Non-pigmented ciliary epithelial cell (primary cell): ENCODE measurements at places on chromosomes 7 and 10.

DNA sequence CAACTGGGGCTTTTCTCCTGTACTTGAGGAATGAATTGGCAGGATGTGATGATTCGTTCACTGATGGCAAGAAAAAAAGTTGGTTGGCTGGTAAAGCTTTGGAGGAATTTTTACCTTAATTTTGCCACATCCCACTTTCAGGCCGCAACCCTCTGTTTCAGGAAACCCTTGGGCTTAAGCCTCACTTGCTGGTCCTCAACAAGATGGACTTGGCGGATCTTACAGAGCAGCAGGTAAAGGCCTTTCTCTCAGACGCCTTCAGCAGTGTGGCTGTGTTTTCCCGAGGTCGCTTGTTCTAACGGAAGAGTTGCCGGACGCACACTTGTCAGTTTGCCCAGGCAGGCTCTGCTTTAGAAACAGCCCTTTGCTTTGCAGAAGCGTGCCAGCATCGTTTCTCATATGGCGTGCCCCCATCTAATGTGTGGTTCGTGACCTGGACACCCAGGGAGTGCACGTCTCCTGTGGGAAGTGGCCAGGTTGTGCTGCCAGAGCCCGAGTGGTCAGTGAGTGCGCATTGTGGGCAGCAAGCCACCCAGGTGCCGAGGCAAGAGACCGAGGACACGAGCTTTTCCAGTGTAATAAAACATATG is 2.2 kb downstream of the MTG1 start:
- DNase-seq: no peak

- DNase-seq: no peak
Measured at GRCh38 chr10:69994262-69994661, 58.4 kb upstream of the MACROH2A2 start.

DNA sequence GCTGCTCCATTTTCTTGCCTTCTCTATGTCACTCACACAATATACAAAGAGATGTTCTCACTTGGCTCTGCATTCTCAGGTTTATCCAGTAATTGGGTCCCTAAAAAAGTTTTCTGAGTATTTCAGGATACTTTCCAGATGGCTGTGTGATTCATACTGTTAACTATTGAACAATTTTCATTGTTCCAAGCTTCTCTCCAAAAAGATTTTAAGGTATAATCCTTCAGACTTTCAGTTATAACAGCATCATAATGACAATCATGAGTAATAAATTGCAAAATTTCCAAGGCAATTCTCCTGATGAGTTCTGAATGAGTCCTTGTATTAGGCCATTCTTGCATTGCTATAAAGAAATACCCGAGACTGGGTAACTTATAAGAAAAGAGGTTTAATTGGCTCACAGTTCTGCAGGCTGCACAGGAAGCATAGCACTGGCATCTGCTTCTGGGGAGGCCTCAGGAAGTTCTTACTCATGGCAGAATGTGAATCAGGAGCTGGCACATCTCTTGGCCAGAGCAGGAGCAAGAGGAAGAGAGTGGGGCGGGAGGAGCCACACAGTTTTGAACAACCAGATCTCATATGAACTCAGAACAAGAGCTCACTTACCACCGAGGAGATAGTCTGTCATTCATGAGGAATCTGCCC is 148.1 kb downstream of the SLC16A9 start:
- DNase-seq: no peak

DNA sequence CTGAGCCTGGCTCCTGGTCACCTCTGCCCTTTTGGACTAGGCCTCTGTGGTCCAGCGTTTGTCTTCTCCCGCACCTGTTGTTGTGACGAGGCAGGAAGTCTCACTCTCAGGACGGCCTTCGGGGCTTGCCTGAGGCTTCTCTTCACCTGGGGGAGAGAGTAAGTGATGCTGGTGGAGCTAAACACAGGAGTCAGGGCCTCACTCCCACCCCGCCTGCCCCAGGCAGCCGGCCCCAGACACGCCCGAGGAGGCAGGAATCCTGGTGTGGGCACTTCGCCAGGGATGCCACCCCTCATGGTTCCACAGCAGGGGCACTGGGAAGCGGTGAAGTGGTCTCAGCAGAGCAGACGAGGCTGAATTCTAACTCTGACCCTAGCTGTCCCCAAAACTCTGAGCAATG is 42.4 kb downstream of the IL2RA start:
- DNase-seq: no peak

- no peak for DNase-seq
Measured at GRCh38 chr7:42198974-42199668, 37.9 kb downstream of the GLI3 start.

DNA sequence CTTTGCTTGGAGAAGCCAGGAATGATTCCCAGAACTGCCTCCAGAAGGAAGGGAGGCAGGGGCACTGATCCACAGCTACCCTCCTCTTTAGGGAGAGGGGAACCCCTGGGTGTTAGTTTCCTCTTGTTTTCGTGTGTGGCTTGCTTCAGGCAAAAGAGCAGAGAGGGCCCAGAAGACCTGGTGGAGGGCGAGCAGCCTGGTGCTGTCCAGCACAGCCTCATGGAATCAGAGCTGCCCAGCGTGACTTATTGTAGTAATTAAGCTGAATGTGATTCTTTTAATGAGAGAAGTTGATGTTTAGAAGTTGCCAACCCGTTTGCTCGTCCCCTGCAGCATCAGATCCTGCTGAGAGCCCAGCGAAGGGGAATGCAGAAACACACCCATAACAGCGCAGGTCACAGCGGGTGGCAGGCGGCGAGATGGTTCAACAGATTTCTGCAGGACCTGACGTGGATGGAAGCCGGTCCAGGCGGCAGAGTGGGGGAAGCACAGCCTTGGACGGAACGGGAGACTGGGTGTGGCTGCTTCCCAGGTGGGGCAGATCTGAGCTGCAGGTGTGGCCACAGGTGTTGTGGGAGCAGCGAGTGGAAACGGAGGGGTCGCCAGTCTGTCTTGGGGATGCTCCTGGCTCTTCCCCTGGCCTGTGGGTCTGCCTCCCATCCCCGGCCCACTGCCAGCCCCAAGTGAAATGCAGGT is 53.7 kb upstream of the SHH start:
- DNase-seq: no peak

GRCh38 chr7:129334473-129334872 is 99.8 kb upstream of the STRIP2 start:
- no peak for DNase-seq

DNA sequence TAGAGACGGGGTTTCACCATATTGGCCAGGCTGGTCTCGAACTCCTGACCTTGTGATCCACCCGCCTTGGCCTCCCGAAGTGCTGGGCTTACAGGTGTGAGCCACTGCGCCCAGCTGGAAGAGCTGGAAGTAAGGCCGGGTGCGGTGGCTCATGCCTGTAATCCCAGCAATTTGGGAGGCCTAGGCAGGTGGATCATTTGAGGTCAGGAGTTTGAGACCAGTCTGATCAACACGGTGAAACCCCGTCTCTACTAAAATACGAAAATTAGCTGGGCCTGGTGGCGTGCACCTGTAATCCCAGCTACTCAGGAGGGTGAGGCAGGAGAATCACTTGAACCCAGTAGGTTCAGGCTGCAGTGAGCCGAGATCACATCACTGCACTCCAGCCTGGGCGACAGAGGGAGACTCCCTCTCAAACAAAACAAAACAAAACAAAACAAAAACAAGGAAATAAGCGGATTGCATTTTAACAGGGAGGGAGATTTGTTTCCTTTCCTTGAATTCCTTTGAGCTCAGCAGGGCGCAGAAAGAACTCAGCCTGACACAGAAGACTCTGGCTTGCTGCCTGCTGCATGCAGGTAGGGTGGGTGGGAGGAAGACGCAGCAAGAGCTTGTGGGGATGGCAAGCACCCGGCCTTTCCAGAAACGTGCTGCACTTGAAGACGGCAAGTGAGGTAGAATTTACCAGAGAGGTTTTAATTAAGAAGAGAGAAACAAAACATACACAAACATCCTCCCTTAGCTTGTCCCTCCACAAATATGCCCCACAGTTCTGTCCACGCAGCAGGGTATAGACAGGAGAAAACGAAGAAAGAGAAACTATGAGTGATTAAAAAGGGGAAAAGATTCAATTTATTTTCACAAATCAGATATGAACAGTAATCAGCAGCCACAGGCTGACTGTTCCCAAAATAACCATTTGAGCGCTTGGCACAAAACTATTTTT is 148.0 kb downstream of the RNF216 start:
- no peak for DNase-seq

- DNase-seq: no peak
Measured at GRCh38 chr7:1260244-1260635, 27.6 kb downstream of the UNCX start.
